GM23248 (cell line): ENCODE measurements at places on chromosomes 2 and 18. TPM values are rescaled to one million over a fixed set of nuclear protein-coding genes. Genes with fewer than 3 reads are reported as not detected.
A peak's percentile ranks its signal among the peaks of the same experiment; 100 is the strongest.

Gene STPG4
- not detected in 2 replicates for total RNA-seq

Gene CPLX4
- total RNA-seq: not detected in 2 replicates

DNA sequence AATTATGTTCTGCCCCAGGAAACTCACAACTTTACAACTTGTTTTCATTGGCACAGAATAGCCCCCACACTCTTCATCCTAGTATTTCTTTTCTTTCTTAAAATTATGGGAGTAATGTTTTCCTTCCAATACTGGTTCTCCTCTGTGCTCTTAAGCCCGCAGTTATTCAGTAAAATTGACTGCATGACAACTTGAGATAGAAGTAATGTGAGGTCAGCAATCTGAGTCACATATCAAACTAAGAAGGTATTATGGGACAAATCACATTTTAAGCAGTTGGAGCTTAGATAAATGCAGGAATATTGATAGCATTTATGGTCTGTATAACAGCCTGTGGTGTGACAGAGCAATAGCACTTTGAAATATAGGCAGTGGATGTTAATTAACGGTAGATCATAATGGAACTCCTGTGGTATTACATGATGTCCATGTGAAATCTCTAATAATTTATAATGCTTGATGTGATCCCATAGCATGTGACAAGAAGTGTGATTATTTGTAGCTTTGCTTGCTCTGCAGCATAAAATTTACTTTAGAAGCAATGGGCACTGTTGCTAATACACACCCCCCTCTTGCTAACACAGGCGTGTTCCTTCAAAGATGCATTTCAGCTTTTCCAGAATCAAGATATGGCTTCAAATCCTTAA is 351.4 kb upstream of the CDH20 start:
- DNase-seq: no peak

Gene CAPN13
- total RNA-seq: not detected in 2 replicates

Gene CAVIN2
- 2.8 and 3.1 TPM in 2 replicates for total RNA-seq

Gene NAT8
- not detected in 2 replicates for total RNA-seq

Gene THSD7B
- not detected in 2 replicates for total RNA-seq

DNA sequence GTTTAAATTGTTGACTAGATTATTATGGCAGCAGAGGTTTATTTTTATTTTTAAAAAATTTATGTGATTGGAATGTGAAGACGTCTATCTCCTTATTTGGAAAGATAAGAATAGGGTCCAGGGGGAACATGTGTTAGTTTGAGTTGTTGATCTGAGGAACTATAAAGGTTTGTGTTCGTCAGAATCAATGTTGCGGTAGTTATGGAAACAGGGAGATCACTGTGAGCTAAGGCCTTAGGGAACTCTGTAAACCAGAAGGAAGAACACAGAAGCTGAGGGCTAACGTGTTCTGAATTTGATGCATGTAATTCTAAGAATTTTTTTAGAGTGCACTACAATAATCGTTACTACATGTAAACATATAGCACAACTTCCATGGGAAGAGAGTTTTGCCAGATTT is 168.5 kb upstream of the ZSWIM2 start:
- no peak for DNase-seq

DNA sequence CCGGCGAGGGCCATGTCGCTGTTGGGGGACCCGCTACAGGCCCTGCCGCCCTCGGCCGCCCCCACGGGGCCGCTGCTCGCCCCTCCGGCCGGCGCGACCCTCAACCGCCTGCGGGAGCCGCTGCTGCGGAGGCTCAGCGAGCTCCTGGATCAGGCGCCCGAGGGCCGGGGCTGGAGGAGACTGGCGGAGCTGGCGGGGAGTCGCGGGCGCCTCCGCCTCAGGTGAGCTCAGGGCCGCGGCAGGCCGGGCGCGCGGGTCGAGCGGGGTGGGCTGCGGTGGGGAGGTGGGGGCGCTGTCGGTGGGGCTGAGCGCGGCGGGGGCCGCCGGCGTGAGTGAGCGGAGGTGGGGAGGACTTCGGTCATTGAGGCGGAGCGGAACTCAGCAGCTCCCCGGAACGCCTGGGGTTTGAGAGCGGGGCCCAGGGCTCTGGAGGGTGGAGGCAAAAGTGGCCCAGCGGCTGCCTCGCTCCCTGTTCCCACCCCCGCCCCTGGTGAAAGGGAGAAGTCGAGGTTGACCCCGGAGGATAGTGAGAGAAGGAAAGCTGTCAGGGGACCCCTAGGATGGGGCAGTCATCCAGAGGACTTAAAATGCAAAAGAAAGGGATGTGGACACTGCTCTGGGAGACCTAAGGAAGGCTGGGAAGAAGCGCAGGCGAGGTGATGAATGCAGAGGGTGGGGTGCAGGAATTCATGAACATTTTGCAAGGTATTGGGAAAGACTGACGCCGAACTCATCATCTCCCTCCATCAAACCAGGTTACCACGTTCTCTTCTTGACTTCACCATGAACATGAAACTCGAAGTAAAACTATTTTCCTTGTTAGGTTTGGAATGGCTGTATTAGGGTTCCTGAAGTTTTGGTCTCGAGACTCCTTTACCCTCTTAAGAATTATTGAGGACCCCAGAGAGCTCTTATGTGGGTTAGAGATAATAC is 633 bp downstream of the MALT1 start:
- peak; percentile 73 for DNase-seq

DNA sequence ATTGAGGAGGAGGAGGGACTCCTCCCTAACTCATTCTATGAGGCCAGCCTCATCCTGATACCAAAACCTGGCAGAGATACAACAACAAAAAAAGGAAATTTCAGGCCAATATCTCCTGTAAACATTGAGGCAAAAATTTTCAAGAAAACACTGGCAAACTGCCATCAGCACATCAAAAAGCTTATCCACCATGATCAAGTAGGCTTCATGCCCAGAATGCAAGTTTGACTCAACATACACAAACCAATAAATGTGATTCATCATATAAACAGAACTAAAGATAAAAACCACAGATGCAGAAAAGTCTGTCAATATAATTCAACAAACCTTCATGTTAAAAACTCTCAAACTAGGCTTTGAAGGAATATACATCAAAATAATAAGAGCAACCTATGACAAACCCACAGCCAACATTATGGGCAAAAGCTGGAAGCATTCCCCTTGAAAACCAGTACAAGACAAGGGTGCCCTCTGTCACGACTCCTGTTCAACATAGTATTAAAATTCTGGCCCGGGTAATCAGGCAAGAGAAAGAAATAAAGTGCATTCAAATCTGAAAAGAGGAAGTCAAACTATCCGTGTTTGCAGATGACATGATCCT is 1014.3 kb downstream of the CBLN2 start:
- no peak for DNase-seq

Gene IL18R1
- total RNA-seq: 1.5 and 1.6 TPM in 2 replicates

Gene RTP5
- total RNA-seq: not detected in 2 replicates

DNA sequence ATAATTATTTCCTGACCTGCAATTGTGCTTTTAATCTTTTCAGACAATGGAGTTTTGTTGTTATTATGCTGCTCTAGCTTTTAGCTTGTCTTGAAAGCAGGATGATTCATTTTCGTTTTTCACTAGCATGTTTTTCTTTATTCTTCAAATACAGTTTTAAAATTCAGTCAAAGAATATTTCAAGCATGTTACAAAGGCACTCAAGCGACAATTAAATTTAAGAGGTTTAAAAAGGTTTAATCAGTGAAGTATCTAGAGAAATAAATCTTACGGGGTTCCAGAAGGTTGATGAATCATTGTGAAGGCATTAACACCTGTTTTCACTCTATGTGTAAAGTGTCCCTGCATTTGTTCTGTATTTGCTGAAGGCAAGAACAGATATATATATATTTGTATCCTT is 390.7 kb upstream of the TMEFF2 start:
- DNase-seq: no peak

Gene LDAH
- 27.6 and 42.1 TPM in 2 replicates for total RNA-seq

Gene FKBP7
- total RNA-seq: 18.6 and 28.4 TPM in 2 replicates

GRCh38 chr2:136362676-136363390 is 244.9 kb upstream of the CXCR4 start:
- no peak for DNase-seq

DNA sequence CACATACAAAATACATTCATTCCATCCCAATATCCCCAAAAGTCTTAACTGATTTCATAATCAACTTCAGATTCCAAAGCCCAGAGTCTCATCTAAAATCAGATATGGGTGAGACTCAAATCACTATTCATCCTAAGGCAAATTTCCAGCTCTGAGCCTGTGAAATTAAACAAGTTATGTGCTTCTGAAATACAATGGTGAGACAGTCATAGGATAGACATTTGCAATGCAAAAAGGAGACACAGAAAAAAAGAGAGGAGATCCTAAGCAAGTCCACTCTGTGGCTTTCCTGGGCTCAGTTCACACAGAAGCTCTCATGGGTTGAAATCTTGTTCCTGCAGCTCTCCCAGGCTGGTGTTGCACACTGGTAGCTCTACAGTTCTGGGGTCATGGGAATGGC is 18.3 kb downstream of the ZNF892 start:
- peak; percentile 63 for DNase-seq

Gene MOGAT1
- total RNA-seq: not detected in 2 replicates

DNA sequence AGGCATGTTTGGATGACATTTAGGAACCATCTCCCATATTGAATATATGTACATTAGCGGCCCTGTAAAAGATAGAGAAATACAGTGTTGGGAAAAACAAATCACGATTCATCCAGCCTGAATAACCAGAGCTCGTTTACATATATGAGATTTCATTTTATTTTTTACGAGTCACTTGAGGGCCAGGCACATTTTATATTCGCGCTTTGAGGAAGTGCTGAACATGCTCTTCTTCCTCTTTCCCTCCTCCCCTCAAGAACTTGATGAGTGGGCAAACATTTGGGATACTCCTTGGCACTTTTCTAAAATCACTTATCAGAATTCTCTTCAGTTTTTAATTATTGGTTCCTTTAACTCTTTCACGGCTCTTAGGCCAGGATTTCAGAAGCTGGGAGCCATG is 268.0 kb upstream of the TANK start:
- DNase-seq: no peak

DNA sequence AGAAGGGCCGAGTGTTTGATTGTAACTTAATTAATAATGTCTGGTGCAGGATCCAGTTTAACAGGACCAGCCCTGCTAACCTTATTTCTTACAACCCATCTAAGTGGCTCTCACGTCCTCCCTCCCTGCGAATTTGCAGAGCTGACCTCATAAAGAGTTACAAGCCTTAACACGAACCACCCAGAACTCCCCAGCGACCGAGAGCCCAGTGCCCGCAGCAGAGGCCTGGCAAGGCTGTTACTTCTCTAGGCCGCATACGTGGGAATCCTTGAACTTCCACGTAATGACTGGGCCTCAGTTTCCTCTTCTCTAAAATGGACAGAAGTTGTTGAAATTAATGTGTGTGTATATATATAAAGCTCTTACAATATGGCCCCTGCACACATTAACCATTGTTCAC is 55.5 kb downstream of the PXDN start:
- DNase-seq: no peak

DNA sequence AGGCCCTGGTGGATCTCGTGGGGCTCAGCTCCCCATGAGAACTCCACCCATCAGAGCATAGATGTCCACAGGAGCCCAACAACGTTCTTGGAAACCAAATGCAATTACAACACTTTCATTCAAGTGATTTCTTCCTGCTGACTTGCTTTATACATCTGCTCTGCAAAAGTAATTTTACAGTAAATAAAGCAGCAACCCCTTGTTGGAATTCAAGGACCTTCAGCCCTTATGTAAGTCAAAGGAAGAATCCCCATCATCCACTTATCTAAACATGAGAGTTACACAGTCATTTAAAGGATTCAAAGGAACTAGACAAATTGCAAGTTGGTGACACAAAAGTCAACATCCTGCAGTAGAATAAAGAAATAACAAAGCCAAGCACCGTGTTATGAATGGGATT is 17.1 kb upstream of the ANTXR1 start:
- DNase-seq: no peak

DNA sequence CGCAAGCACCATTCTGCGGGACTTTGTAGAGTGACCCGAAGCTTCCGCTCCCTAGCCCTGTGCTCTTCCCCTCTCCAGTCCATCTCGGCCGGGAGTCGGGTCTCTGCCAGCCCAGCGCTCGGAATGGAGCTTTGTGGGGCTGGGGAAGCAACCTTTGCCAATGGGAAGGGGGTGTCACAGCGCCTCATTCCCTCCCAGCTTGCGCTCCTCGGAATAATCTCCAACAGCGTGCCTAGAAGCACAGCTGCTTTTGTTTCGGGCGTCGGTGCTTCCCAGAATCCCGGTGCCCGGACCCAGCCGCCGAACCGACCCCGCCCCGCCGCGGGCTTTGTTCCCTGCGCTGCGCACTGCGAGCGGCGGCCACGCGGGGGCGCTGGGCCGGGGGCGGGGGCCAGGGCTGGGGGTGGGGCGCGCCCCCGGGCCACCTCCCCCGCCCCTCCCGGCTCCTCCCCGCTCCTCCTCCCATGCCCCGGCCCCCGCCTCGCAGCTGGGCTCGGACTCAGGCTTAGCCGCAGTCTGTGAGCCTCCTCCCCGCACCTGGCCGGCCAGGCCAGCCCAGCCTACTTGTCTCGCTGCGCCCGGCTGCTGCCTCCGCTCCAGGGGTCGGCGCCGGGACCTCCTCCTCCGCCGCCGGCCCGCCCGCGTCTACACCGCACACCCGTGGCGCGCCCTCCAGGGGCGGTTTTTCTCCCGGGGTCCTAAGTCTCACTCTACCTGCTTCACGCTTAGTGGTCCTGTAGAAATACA is 77.7 kb upstream of the SMAD2 start:
- peak; percentile 38 for DNase-seq

Gene C2orf74
- total RNA-seq: 2.8 and 7.7 TPM in 2 replicates

GRCh38 chr2:182072861-182073260 is 87.2 kb downstream of the PPP1R1C start:
- no peak for DNase-seq

GRCh38 chr18:25590456-25590855 is 238.5 kb upstream of the ZNF521 start:
- no peak for DNase-seq

Gene CXCR4
- total RNA-seq: not detected in 2 replicates

- peak; percentile 59 for DNase-seq
Observed at GRCh38 chr2:85199698-85200097, 66.5 kb downstream of the TCF7L1 start.

DNA sequence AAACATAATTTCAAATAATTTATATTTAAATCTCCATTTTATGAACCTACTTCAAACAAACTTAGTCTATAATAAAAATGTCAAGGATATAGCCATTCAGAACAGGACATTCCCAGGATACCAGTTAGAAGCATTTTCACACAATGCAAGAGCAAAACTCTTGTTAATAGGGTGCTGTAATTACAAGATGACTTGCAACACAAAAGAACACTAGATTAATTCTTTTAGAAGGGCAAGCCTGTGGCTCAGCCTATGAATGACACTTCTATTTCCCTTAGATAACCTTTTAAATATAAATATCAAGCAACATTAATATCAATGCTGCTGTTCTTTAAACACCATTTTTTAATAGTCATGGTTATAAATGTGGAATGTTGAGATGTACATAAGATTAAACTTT is 157.9 kb upstream of the SCN7A start:
- no peak for DNase-seq

DNA sequence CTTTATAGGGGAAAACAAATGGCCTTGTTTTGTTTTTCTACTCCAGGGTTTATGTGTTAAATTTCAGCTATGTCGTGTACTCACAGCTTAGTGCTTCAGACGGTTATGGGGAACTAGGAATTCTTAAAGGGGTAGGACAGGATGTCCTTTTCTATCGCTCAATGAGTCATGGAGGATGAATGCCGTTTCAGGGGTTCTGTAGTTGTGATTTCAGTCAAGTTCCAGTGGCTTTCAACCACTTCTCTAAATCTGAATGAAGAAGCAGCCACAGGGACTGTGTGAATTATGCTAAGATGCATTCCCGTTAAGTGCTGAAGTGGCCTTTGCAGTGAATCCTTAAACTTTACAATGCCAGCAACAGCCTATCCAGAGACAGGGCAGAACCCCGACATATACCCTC is 1231.7 kb upstream of the ZEB2 start:
- DNase-seq: peak; percentile 53
